ENCODE measurements at places on chromosomes 7 and 10. TPM values are rescaled to one million over a fixed set of nuclear protein-coding genes. Genes with fewer than 3 reads are reported as not detected.

- no peak for DNase-seq
Observed at GRCh38 chr10:18341055-18341454, 200.8 kb downstream of the CACNB2 start.

FOXI2 gene
- total RNA-seq, result not detected

IFIT1 gene
- 33.3 TPM for total RNA-seq

GRCh38 chr7:129009437-129009836 lies 45.5 kb downstream of the TNPO3 start:
- no peak for DNase-seq

GRCh38 chr10:13977861-13978532 lies 352.7 kb downstream of the FRMD4A start:
- no peak for DNase-seq

DNA sequence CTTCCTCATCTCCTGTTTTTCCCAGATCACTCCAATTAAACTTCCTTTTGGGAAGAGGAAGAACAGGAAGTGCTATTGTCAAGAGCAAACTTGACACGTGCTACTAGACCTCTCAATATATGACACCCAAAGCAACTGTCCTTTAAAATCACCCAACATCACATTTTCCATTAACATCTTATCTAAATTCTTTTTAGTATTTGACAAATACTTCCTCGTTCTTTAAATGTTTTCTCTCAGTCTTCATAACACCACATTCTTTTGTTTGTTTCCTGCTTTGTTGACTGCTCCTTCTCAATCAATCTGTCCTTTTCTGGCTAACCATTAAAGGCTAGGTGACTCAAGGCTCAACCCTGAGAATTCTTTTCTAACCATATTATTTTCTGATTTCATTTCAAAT lies 7.1 kb upstream of the TFPI2 start:
- DNase-seq, result no peak

C10orf62 gene
- total RNA-seq, result 0.11 TPM

OR2A7 gene
- total RNA-seq, result not detected

PAX4 gene
- not detected for total RNA-seq

- no peak for DNase-seq
Observed at GRCh38 chr10:61448841-61449600, 4.2 kb downstream of the TMEM26 start.

DNA sequence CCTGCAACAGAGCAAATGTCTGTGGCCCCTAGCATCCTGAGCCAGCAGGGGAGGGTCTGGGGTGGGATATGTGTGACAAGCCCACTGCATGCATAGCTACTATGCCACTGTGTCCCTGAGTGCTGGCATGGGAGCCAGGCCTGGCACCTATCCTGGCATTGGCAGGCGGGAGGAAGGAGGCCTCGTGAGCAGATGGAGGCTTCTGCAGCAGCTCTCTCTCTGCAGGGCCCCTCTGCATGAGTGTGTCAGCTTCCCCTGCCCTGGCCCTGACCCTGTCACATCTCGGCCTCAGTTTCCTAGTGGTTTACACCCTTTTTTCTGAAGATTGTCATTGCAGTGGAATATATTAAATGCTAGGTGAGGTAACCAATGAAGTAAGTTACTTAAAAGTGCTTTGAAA lies 13.1 kb upstream of the IMPDH1 start:
- DNase-seq, result no peak

DNA sequence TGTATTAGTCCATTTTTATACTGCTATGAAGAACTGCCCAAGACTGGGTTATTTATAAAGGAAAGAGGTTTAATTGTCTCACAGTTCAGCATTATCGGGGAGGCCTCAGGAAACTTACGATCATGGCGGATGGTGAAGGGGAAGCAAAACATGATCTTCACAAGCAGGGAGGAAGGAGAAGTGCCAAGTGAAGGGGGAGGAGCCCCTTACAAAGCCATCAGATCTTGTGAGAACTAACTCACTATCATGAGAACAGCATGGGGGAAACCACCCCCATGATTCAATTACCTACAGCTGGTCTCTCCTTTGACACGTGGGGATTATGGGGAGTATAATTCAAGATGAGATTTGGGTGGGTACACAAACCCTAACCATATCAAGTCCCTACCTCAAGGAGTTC lies 85.4 kb downstream of the JAZF1 start:
- no peak for DNase-seq

OPALIN gene
- not detected for total RNA-seq

DNA sequence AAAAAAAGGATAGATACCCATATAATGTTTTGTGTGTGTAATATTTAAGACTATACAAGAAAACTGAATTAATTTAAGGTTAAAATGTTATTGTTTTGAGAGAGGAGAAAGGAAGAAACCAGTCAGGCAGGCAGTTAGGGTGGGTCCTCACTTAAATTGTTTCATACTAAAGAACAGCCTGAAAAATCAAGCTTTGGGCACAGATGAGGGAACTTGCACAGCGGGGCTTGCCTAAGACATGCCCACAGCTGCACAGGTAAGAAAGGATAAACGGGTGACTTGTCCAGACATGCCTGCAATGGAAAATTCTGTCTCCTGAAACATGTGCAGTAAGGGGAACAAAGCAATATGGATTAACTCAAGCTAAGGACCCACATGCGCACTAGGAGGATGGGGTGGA lies 158.4 kb downstream of the BBS9 start:
- no peak for DNase-seq

DNA sequence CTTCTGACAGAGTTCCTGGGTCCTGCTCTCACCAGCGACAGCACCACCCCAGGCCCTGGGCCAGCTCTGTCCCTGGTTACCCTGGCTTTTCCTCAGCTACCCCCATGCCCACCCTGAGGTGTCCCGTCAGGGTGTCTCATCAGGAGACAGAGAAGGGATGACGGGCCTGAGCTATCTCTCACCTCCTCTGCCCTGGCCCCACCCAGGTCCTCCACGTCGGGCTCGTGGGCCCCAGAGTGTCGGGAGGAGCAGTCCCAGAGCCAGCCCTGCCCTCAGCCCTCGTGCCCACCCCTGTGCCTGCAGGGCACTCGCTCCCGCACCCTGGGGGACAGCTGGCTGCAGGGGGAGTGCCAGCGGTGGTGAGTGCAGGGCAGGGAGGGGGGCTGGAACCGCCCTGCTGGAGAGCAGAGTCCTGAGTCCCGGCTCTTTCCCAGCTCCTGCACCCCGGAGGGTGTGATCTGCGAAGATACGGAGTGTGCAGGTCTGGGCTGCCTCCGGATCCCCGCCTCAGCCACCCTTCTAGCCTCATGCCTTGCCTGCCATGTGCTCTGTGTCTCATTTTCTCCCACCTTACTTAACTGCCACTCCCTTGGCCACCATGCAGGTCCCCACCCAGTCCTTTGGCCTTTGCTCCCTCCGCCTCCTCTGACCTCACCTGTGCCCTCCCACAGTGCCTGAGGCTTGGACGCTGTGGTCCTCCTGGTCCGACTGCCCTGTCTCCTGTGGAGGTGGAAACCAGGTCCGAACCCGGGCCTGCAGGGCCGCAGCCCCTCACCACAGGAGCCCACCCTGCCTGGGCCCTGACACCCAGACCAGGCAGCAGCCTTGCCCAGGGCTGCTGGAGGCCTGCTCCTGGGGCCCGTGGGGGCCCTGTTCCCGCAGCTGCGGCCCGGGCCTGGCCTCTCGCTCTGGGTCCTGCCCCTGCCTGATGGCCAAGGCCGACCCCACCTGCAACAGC lies 16.7 kb upstream of the ZNF862 start:
- no peak for DNase-seq

- DNase-seq, result no peak
Observed at GRCh38 chr10:86287110-86287793, 79.3 kb downstream of the GRID1 start.

SLC18A2 gene
- not detected for total RNA-seq

HOXA2 gene
- total RNA-seq, result 0.51 TPM

- no peak for DNase-seq
Observed at GRCh38 chr7:105470090-105470489, 52.0 kb downstream of the PUS7 start.

NPY4R gene
- total RNA-seq, result not detected

DNA sequence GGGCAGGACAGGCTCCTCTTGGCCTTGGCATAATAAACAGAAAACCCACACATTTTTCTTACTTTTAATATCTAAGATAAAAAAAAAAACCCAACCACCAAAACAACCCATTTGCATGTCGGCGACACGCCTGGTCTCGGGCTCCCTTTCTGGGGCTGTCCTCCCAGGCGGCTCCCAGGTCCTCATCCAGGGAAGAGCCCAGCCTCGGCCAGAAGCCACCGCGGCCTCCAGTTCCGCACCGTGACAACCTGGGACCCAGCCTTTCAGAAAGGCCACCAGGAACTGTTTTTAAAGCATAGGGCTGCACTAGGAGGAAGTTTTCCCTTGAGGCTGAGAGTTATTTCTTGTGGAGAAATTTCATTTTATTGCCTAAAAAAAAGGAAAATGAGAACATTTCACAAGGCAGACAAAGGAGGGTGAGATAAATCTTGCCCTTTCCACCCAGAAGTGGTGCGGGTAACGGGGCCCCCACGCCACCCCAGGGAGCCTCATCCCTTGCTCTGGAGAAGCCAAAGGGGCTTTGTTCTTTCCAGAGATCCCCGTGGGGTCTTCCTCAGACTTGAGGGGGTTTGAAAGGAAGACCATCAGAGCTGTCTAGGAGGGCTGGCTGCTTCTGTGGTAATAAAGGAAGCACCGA lies 39.2 kb upstream of the MKRN1 start:
- DNase-seq, result no peak

- DNase-seq, result no peak
Observed at GRCh38 chr7:128732521-128733277, 6.5 kb upstream of the CALU start.

- peak; percentile 27 for DNase-seq
Observed at GRCh38 chr10:116183733-116184511, 89.1 kb downstream of the GFRA1 start.

DNA sequence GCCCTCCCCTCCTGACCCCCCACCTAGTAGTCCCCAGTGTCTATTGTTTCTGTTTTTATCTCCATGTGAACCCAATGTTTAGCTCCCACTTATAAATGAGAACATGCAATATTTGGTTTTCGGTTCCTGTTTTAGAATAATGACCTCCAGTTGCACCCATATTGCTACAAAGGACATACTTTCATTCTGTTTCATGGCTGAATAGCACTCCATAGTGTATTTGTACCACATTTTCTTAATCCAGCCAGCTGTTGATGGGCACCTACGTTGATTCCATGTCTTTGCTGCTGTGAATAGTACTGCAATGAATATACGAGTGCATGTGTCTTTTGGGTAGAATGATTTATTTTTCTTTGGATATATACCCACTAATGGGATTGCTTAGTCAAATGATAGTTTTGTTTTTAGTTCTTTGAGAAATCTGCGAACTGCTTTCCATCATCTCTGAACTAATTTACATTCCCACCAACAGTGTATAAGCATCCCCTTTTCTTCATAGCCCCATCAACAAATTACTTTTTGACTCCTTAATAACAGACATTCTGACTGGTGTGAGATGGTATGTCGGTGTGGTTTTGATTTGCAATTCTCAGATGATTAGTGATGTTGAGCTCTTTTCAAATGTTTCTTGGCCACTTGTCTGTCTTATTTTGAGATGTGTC lies 128.4 kb upstream of the PHYHIPL start:
- no peak for DNase-seq

GRCh38 chr10:31816318-31816717 lies 112.3 kb downstream of the ARHGAP12 start:
- no peak for DNase-seq

GDF2 gene
- not detected for total RNA-seq

DNA sequence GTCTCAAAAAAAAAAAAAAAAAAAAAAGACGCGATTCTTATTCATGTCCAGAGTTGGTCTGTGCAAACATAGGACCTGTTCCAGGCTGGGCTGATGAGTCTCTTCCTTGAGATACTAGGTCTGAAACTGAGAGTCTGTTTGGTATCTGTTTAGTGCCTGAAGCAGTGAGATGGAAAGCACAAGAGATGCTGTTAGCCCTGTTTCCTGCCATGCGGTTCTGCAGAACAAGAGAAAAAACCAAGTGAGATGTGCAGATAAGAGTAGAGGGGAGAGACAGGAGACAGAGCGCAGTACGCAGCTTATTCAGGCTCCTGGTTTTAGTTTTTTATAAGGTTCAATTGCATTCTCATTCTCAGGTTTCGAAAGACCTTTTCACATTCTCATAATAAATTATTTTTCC lies 85.8 kb upstream of the PRKCQ start:
- no peak for DNase-seq

DNA sequence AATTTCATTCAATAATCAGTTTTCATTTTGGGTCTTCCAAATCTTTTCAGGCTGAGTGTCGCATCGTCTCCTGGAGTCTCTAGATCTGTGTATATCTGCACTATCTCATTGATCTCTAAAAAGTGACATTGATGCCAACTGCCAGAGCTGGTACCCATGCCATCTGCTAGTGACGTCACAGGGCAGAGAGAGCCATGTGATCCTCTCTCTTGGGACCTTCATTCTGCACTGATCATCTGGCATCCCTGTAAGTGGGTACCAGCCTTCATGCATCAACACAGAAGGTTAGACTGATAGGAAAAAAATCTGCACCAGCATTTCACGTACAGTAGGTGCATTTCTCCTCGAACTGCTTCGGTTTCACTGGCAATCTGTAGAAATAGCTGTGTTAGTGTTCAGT lies at the start of gene NEUROD6:
Gene NEUROD6 (minus strand): TSS at position 124 of the 400 bp plus-strand sequence. CDS start 1,458 bp downstream, outside the sequence.
- no peak for DNase-seq

GRCh38 chr7:148264933-148265557 lies 325.5 kb upstream of the C7orf33 start:
- DNase-seq, result peak; percentile 25

GPR15LG gene
- not detected for total RNA-seq

- DNase-seq, result no peak
Observed at GRCh38 chr7:20348125-20348807, 17.6 kb downstream of the ITGB8 start.

KLF14 gene
- total RNA-seq, result not detected

DNA sequence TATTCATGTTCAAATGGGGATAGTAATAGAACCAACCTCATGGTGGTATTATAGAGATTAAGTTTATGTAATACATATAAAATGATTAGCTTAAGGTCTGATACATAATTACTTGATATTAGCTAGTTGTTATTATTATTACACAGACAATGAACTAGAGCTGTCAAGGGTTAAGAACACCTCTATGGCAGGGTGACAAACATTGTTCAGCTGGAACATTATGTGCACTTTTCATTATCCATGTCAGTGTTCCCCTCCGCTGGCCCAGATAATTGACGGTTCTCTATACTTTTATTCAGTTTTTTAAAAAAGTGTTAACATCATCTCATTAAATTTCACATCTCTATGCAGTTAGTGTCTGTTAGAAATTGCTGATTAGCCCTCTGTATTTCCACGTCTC lies 142.1 kb downstream of the CDK14 start:
- DNase-seq, result no peak

GRCh38 chr10:64116707-64117106 lies 595.5 kb downstream of the REEP3 start:
- no peak for DNase-seq

DNA sequence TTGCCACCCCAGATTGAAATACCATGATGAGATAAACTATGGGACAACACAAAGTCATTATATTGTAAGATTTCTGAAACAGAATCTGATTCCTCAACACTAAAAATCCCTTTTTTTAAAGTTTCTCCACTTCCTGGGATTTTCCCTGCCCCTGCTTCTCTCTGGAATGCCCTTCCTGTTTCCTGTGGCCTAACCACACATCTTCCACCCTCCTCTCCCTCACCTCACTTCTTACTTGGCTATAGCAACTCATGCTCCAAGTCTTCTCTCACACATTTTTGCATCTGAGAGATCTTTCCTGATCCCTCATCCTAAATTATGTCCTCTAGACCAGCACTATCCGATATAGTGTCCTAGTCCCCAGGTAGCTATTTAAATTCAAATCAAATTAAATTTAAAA lies 4.1 kb upstream of the RELN start:
- DNase-seq, result no peak
